Left lung (tissue), 14 donors: ENCODE measurements at places on chromosomes 2 and 18. TPM values are rescaled to one million over a fixed set of nuclear protein-coding genes. Genes with fewer than 3 reads are reported as not detected.

The TBR1 gene
- not detected for polyA plus RNA-seq

The UPP2 gene
- polyA plus RNA-seq: 0.93 TPM

The GULP1 gene
- 99.3 TPM for polyA plus RNA-seq

The C18orf54 gene
- polyA plus RNA-seq: 10.4 TPM

The CYP26B1 gene
- 4.8 TPM for polyA plus RNA-seq

DNA sequence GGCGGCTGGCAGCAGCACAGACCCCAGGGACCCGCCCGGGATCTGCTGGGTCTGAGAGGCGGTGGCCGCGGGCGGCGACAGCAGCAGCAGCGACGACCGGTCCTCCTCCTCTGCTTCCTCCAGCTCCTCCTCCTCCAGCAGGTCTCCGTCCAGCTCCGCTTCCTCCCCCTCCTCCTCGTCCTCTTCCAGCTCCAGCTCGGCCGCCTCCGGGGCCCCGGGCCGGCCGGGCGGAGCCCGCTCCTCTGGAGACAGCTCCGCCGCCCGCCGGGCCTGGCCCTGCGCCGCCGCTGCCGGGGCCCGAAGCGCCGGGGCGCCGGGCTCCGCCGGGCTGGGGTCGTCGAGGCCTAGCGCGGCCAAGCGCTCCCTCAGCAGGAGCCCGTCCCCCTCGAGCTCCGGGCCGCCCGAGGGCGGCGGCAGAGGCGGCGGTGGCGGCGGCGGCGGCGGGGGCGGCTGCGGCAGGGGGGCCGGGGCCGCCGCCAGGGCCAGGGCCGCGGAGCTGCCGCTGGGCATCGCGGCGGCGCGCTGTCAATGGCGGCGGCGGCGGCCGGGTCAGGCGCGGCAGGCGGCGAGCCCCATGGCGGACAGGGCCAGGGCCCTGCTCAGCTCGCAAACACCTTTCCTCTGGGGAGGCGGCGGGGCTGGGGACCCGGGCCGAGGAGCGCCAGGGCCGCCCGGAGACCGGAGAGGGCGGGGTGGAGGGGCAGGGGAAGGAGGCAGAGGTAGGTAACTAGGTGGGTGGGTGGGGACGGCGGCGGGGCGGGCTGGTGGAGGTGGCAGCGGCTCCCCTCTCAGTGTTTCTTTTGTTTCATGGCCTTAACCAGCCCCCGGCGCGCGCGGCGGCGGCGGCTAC lies 445 bp downstream of the MEX3C start:
- DNase-seq: peak; percentile 74

DNA sequence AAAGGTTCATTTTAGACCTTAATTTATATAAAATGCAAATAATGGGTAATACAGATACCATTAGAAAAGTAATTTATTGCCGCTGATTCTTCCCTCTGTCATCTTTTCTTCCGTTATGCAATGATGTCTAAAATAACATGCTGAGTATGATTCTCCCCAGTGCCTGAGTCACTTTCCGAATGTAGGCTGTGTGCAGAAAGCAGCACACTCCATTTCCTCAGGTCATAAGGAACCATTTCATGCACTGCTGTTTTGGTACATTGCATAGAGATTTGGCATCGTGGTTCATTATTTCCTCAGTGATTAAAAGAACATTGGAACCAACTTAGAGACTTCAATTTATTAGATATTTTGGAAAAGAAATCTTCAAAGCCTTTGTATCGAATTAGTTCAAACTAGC lies 173.5 kb downstream of the CDH2 start:
- DNase-seq: no peak

- no peak for DNase-seq
These were observed 230.1 kb downstream of the AGAP1 start for GRCh38 chr2:235723811-235724465.

- DNase-seq: no peak
These were observed 83.1 kb downstream of the FARSB start for GRCh38 chr2:222572751-222573174.

DNA sequence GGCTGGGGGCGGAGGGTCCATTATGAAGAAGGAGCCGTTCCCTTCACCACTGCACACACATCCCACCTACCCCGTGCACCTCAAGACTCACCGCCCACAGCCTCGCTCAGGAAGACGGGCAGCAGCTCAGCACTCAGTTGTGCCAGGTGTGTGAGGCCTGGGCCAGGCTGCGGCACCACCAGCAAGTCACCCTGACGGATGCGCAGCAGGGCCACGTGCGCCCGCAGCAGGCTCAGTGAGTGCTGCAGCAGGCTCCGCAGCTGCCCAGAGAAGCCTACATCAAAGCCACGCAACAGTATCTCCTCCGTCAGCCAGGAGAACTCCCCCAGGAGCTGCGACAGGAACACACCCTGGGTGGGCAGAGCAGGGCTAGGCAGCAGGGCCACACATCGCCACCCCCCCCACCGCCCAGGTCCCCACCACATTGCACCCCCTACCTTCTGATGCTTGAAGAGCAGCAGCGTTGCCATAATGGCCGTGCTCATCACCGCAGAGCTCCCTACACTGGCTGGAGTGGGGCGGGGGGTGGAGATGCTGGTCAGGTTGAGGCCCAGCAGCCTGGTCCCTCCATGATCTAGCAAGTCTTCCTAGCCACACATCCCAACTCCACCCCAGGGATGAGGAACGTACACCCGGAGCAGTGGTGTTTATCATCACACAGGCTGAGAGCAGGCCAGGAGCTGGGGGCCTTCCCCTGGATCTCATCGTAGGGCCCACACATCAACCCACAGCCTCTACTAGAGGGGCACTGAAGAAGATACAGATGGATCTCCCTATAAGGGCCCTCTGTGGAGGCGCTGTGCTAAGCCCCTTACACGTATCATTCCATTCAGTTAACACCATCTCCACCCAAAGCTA lies 10.2 kb downstream of the GPAT2 start:
- DNase-seq: no peak

- peak; percentile 81 for DNase-seq
These were observed 73.1 kb downstream of the CACNB4 start for GRCh38 chr2:152025678-152026287.

GRCh38 chr2:178767094-178768060 lies 39.8 kb downstream of the TTN start:
- no peak for DNase-seq

GRCh38 chr2:30371028-30371689 lies 75.9 kb upstream of the LCLAT1 start:
- DNase-seq: no peak

- no peak for DNase-seq
These were observed 15.1 kb downstream of the GALNT13 start for GRCh38 chr2:153886833-153887232.
